GM23338 (cell line): ENCODE measurements at places on chromosomes 5 and 9. TPM values are rescaled to one million over a fixed set of nuclear protein-coding genes. Genes with fewer than 3 reads are reported as not detected.

DNA sequence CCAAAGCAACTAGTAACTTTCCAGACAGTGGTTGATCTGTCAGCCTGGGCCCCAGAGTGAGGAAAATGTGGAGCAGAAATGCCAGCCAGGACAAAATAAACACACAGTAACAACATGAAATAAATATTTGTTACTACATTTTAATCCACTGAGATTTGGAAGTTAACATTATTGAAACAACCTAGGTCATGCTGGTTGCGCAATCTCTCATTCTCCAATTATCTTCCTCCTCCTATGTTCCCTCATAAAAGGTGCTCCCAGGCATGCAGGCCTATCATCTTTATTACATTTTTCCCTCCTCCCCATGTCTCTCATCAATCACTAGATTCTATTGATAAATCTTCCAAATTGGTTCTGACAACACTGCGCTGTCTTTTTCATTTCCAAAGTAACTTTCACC is 363.1 kb downstream of the HINT1 start:
- DNase-seq = no peak

- peak; percentile 49 for DNase-seq
Observed at GRCh38 chr5:40141896-40142295, 537.8 kb upstream of the PTGER4 start.

- peak; percentile 39 for DNase-seq
Observed at GRCh38 chr9:109780453-109781033, 545 bp downstream of the PALM2AKAP2 start.

- no peak for DNase-seq
Observed at GRCh38 chr9:115230924-115231515, 113.1 kb upstream of the TNC start.

- DNase-seq = no peak
Observed at GRCh38 chr5:2699231-2699630, 52.2 kb downstream of the IRX2 start.

DNA sequence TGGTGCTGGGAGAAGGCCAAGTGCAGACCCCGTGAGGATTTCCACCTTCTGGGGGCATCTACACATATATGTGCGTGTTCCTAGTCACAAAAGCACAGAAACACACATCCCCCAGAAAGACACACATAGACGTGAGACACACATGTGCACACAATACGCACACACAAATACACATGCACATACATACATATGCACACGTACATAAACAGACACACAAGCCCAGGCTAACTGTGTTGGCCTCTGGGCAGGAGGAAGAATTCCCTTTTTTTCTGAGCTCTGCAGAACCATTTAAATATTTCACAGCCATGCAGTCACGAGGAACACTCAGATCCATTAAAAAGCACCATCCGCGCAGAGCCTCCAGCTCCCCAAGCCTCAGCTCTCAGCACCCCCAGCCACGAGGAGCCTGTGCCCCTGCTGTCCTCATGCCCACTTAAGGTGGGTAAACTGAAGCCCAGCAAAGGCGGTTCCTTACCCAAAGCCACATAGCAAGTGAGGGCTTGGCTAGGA is 5.3 kb downstream of the NINJ1 start:
- DNase-seq = no peak

- no peak for DNase-seq
Observed at GRCh38 chr5:43643750-43644149, 40.8 kb downstream of the NNT start.

GRCh38 chr5:128409166-128409800 is 128.8 kb downstream of the FBN2 start:
- peak; percentile 12 for DNase-seq

GRCh38 chr5:125695996-125696655 is 727.1 kb upstream of the GRAMD2B start:
- no peak for DNase-seq

- DNase-seq = no peak
Observed at GRCh38 chr5:159430361-159431012, 100.2 kb upstream of the IL12B start.

DNA sequence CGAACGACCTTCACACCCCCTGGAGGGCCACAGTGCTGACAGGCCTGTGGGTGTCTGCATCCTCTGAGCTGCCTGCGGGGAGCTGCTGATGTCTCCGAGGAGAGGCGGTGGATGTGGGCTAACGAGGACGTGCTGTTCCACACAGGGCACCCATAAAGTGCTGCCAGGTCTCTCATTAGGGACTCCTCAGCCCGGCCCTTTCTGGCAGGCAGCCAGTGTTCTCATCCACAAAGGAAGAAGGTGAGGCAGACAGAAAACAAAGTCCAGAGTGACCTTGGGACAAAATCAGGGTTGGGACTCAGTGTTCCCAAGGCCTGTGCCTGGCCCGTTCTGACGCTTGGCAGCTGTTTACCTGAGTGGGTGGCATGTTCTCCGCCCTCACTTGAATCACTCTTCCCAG is 29.3 kb downstream of the CARTPT start:
- no peak for DNase-seq

GRCh38 chr9:87535817-87536539 is 38.3 kb downstream of the DAPK1 start:
- DNase-seq = no peak

DNA sequence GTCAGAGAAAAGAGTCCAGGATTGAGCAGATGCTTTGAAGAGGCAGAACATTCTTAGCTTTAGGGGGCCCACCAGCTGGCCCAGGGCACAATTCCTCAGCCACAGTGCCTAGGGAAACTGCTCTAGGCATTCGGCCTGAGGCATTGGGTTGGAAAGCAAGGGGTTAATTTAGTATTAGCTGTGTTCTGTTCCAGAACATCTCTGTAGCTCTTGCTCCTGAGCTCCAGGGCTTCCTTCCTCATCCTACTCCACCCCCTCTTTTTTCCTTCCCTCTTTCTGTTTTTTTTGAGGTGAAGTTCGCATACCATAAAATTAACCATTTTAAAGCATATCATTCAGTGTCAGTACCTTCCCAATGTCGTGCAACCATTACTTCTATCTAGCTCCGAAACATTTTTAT is 74.5 kb upstream of the PANK3 start:
- DNase-seq = no peak

DNA sequence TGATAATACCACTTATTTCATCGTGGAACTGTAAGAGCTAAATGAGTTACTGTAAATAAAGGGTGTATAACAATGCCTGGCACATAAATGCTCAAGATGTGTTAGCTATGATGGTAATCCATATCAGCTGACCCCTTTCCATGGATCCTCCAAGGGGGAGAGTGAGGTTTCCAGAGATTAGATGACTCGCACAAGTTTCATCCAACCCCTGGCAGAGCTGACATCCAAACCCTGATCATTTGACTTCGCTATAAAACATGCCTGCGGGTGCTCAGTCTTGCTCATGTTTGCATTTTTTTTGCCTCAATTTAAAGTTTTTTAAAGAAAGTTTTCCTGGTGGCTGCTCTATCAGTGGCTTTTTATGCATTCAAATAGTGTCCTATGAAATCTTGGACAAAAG is 145.7 kb upstream of the SMIM23 start:
- no peak for DNase-seq

Gene CPLANE1
- polyA plus RNA-seq = 2.4 and 5.1 TPM in 2 replicates

Gene RNF208
- polyA plus RNA-seq = 5.6 and 7.4 TPM in 2 replicates

Gene IFNK
- not detected in 2 replicates for polyA plus RNA-seq

Gene VAV2
- 7.2 and 8.1 TPM in 2 replicates for polyA plus RNA-seq

Gene FBLL1
- polyA plus RNA-seq = 2.3 and 4.3 TPM in 2 replicates

Gene DNAI1
- 0.82 and 1.1 TPM in 2 replicates for polyA plus RNA-seq

Gene FBP2
- polyA plus RNA-seq = 0.17 TPM in 1 of 2 replicates, not detected in the other

Gene SUSD1
- 1.2 and 1.4 TPM in 2 replicates for polyA plus RNA-seq
